ENCODE measurements at places on chromosomes 2 and 18. TPM values are rescaled to one million over a fixed set of nuclear protein-coding genes. Genes with fewer than 3 reads are reported as not detected.

GRCh38 chr2:118942031-118942430 lies at the start of gene MARCO:
TSS of gene MARCO (plus strand) at chr2:118942194. CDS start at chr2:118942301, 107 bp downstream.
- no peak for DNase-seq

NEU2 gene
- polyA plus RNA-seq, result not detected

GRCh38 chr18:12028674-12029073 lies 47.4 kb downstream of the IMPA2 start:
- no peak for DNase-seq

DNA sequence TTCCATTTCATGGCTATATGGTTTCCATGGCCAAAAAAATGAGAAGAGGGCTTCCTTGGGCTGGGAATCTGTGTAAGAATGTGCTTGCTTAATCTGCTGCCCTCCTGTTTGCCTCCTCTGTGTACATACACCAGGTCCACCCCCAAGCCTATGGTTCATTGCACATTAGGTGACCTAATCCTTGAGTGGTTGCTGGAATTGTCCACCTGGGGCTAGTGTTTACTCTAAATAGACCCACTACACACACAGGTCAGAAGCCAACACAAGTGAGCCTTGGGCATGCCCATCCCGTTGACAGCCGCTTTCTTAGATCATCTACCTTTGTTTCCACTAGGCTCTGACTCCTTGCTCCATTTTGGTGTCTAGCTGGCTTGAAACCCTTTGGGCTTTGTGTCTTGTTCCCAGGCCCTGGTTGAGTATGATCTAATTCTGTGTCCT lies 59.2 kb upstream of the ATL2 start:
- DNase-seq, result no peak

GRCh38 chr2:157460897-157461296 lies 17.0 kb upstream of the CYTIP start:
- DNase-seq, result no peak

MATN3 gene
- polyA plus RNA-seq, result 3.7 TPM

- DNase-seq, result no peak
Observed at GRCh38 chr2:10019174-10019573, 24.2 kb upstream of the KLF11 start.

LIMS4 gene
- 0.96 TPM for polyA plus RNA-seq
